Fibroblast of upper back skin (primary cell): ENCODE measurements at places on chromosomes 4 and X.
A peak's percentile ranks its signal among the peaks of the same experiment; 100 is the strongest.

DNA sequence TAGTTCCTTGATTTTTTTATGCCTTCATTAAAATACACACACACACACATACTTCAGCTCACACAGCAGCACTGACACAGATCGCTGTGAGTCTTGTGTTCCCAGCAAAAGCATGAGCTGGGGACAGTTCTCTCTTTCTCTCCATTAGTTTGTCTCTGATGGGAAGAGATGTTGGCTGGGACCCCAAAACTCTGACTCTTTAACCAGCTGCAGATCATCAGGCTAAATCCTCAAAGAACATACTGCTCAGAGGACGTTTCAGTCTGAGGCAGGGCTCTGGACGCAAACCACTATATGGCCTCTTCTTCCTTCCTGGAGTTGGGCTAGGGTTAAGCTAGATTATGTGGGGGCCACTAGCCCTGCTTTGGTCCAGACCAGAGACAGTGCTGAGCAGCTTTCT is 109.6 kb downstream of the NHSL2 start:
- no peak for DNase-seq

DNA sequence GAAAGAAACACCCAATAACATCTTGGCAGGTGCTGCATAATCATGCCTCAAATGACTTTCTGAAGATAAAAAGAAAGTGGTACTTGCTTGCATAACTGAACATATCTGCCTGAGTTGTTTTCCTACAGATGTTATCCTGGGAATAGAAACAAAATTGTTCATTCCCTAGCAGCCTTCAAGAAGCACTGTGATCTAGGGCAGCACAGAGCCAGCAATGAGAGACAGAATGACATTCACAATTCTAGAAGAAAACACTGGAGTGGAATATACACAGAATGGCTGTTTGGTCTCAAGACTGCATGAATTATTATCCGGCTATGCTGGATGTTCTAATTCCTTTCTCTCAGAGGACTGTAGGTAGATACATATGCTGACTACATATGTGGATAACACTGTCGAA is 790.9 kb downstream of the PDHA2 start:
- DNase-seq, result no peak

DNA sequence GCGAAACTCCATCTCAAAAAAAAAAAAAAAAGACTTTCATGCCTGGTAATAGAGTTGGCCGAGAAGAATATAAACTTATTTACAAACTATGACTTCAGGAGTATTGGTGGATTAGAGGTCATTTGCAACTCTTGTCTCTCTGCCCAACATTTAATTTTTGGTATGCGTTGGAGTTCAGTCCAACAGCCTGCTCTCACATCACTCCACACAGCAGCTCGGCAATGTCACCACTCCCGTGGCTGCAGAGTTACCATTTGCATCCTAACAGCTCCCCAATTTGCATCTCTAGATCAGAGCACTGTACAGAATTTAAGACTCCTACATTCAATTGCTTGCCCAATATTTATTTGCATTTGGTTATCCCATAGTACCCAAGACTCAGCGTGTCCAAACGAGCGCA is 40.9 kb upstream of the AP1AR start:
- DNase-seq, result no peak

DNA sequence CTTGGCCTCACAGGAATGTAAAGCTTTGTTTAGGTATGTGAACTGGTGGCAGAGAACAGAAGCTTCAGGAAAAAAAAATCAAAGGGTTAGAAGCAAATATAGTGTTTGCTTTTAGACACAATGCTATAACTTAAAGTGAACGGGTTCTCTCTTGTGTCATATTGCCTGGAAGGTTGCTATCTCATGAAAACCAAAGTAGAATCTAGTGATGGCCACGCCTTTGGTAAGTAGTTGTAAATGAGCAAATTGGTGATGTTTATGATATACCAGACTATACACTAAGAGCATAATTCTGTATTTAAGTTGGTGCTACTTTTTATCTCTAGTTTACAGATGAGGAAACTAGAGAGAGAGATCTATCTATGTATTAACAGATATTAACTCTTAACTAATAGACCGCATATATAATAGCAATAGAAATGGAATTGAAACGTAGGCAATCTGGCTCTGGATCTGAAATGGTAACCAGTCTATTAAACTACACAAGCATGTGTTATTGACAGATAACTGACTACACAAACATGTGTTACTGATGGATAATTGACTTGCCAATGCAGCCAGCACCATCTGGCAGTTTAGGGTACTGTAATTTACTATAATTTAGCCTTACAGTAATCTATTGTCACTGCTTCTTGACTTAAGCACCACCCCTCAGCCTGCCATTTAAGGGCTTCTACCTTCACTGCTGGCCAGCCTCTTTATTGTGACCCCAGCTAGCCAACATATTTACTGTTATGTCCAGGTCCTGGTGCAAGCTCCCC is 40.8 kb downstream of the HCCS start:
- no peak for DNase-seq

GRCh38 chr4:168999809-169000208 is 10.2 kb downstream of the CBR4 start:
- no peak for DNase-seq

GRCh38 chr4:184420881-184421416 is 53.4 kb downstream of the IRF2 start:
- no peak for DNase-seq

DNA sequence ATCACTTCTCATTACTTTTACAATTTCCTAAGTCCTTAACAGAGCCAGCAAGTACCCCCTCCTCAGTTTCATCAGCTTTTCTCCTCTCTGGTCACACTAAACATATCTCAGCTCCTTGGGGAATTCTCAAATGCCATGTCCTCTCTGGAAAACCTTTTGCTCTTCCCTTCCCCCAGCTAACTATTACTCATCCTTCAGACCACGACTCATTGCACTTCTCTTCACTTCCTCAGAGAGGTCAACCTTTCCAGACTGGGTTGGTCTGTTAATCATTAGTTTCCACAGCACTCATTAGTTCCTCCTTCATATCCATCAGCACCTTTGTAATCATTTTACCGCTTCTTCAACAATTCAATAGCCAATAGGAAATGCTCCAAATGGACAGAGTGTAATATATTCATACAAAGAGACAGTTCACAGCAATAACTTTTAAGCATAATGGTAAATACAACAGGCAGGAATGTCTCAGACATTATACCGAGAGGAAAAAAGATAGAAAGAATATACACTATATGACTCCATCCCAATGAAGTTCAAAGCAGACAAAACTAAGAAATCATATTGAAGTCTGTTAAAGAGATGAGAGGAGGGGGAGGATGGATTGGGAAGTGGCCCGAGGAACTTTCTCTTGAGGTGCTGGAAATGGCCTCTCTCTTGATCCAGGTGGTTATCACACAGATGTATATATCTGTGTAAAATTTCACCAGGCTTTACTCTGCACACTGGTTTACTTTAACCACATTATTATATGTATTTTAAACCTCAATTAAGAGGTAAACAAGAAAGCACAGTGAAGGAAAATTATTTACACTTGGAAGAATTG is 39.6 kb downstream of the DDX60L start:
- peak; percentile 87 for DNase-seq

GRCh38 chr4:145580906-145581305 is 38.3 kb upstream of the MMAA start:
- peak; percentile 33 for DNase-seq

DNA sequence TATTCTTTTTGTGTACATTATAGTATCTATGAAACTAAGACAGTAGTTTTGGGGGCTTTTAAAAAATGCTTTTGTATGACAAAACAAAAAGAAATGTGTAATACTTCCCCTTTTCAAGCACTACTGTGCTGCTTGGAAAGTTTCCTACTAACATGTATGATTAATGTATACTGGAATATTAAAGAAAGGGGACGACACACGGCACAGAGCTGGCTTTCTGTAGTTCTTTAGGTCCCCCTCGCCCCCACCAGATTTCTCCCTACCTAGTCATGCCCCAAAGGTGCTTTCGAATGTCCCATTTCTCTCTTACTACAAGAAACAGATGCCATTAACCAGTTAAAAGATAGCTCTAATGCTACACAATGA is 1.6 kb upstream of the AP1S2 start:
- DNase-seq, result no peak

- DNase-seq, result no peak
These were observed 11.1 kb downstream of the NELFA start for GRCh38 chr4:1997712-1998111.

- no peak for DNase-seq
These were observed 11.5 kb downstream of the CLCN4 start for GRCh38 chrX:10168226-10168625.

GRCh38 chrX:116009861-116010710 is 160.5 kb upstream of the AGTR2 start:
- DNase-seq, result no peak

- DNase-seq, result peak; percentile 21
These were observed 6.4 kb downstream of the SCML2 start for GRCh38 chrX:18348047-18348446.

DNA sequence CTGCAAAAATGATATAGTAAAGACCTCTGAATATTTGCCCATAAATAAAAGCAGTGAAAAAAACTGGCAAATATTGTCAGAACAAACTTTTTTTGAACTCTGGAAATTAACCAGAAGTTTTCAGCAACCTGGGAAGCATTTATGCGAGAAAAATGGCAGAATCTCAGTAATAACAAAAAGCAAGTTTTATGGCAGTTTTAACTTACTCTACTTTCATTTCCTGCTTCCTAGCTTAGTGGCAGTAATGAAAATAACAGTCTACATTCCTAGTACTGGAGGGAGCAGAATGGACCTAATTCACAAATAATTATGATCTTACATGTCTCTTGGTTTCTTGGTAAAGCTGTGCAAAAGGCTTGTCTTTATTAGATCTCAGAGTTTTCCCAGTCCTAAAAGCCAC is 460.1 kb downstream of the NAF1 start:
- DNase-seq, result no peak

GRCh38 chr4:55517526-55518229 is 29.0 kb downstream of the CLOCK start:
- no peak for DNase-seq

GRCh38 chr4:5398056-5398455 is 310.3 kb downstream of the EVC2 start:
- no peak for DNase-seq
